ENCODE measurements at places on chromosomes 1 and 21.
A peak's percentile ranks its signal among the peaks of the same experiment; 100 is the strongest.

GRCh38 chr1:42646056-42646455, 12.2 kb upstream of the PPIH start:
- DNase-seq = no peak

- DNase-seq = no peak
Measured at GRCh38 chr1:241702442-241703373, 50.6 kb downstream of the WDR64 start.

DNA sequence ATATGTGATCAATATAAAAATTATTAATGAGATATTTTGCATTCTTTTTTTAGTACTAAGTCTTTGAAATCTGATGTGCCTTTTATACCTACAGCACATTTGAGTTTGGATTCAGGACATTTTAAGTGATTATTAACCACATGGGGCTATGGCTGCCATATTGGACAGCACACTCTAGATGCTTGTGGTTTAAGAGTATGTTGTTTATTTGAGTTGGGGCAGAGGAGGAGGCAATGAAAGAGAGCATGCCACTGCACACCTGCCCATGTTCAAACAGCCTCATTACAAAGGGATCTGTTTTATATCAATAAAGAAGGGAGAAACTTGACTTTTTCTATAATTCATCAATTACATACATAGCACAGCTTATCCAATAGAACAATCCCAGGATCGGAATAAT, 99.4 kb upstream of the EDEM3 start:
- no peak for DNase-seq

GRCh38 chr1:157119448-157119847, 18.7 kb downstream of the ETV3 start:
- no peak for DNase-seq

- DNase-seq = no peak
Measured at GRCh38 chr1:173258479-173259264, 51.5 kb upstream of the TNFSF4 start.

DNA sequence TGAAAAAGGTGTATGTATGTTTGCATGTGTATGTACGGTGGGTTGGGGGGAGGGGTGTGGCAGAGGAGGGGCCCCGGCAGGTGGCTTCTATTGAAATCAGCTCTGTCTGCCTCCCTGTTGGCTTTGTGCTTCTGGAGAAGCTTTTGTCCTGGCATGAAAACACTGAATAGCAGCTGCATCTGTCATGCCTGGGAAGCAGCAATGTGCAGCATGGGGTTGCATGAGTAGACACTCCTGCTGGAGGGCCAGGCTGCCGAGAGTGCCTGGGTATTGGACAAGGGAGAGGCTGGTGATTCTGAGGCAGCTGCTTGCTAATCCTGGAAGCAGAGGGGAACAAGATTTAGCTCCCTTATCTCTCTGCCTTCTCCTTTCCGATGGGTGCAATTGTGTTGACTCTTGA, 20.5 kb downstream of the MAPKAPK2 start:
- DNase-seq = no peak

DNA sequence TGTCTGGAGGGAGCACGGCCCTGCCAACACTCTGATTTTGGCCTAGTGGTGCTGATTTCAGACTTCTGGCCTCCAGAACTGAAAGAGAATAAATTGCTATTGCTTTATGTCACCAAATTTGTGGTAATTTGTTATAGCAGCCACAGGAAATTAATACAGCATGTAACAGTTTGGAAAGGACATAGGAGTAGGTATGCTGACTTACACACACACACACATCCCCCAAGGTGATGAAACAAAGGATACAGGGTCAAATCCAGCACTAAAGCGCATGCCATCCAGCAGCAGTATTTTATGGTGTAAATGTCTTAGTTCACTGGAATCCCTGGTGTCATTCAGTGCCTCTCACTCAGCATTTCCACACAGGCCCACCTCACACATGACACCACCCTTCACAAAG, 72.2 kb upstream of the MAN1A2 start:
- DNase-seq = no peak

GRCh38 chr21:32921632-32922230, 104.0 kb upstream of the OLIG2 start:
- peak; percentile 45 for DNase-seq

DNA sequence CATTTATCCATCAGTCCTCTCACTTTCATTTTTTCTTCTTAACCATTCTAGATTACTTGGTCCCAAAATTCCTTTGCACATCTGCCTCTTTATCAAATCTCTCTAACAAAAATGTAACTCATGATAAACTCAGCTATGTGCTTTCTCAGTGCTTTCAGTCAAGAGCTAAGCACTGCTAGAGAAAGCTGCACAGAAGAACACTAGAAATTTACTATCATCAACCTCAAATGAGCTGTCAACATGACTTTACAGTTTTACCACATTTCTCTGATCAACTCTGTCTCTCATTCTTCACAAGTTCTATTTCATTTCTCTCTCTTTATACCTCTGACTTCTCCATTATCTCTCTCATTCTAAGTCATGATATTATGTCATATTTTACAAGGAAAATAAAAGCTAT, 54.2 kb upstream of the PRKACB start:
- no peak for DNase-seq

- no peak for DNase-seq
Measured at GRCh38 chr1:21278860-21279845, 11.1 kb downstream of the ECE1 start.

GRCh38 chr1:9192578-9193232, 41.9 kb upstream of the H6PD start:
- DNase-seq = no peak

DNA sequence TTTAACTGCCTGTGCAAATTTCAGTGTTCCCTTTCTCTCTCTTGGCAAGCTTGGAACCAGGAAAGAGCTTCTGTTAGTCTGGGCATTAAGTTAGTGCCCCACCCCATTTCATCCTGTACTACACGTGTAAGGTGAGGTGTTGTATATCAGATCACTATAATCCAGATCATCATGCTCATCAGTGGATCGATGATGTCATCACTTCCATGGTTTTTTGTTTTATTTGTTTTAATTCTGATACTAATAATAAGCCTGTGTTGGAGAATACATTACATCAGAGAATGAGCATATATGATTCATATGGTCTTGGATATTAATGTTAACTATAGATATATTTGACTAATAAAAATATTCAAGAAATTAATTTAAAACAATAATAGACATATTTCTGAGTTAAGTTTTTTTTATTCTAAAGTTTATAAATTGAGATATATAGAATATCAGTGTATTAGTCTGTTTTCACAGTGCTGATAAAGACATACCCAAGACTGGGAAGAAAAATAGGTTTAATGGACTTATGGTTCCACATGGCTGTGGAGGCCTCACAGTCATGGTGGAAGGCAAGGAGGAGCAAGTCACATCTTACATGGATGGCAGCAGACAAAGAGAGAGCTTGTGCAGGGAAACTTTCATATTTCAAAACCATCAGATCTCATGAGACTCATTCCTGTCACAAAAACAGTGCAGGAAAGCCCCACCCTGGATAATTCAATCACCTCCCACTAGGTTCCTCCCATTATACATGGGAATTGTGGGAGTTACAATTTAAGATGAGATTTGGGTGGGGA, 588.3 kb upstream of the B3GALT2 start:
- DNase-seq = no peak

DNA sequence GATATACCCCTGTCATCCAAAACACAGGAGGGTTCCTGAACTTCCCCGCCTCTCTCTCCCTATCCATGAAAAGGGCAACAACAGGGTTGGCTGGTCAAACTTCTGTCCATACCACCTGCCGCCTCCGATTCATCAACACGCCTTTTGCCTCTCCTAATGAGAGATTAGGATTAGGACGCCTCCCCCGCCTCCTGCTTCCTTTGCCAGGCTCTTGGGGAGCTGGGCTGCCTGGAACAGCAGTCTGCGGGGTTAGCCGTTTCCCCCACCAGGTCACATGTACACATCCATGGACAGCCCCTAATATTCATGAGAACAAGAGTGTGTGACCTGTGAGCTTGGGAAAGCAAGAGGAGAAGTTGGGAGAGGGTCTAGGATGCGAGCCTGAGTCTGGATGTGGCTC, 2.3 kb upstream of the OPTC start:
- DNase-seq = no peak

GRCh38 chr1:241839369-241839979, 8.5 kb upstream of the EXO1 start:
- no peak for DNase-seq

GRCh38 chr1:156081180-156081916, 917 bp downstream of the MEX3A start:
- no peak for DNase-seq

- no peak for DNase-seq
Measured at GRCh38 chr21:34276711-34277425, 86.9 kb upstream of the KCNE2 start.

DNA sequence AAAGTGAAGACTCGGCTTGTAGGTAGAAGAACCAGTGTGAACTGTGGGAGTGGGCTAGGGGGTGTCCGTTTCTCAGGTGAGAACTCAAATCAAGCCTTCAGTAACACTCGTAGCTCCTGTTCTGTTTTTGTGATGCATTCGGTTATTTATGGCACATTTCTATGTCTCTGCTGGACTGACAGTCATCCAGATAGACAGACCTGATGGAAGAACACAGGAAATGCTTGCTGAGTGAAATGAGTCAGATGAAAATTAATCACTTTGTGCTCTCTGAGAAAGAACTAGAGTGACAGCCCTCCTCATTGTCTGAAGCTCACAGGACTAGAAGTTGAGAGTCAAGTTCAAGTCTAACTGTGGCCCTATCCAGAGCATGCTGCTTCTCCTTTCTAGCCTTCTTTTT, 360.1 kb upstream of the PLXNA2 start:
- no peak for DNase-seq

DNA sequence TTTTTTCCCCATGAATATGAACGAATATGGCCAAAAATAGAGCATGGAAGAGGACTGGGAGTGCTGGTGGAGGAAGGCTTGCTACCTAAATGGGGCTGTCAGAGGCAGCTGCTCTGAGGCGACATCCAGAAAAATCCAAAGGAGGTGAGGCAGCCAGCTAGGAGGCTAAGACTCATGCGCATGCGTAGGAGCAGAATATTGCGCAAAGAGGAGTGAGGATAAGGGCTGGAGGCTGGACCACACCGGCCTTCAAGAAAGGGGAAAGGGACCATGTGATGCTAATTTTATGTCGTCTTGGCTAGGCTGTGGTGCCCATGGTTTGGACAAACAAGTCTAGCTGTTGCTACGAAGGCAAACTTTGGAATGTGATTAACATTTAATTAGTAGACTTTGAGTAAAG, 30.5 kb downstream of the HEYL start:
- DNase-seq = no peak

- DNase-seq = peak; percentile 55
Measured at GRCh38 chr1:26164036-26164860, 4.5 kb downstream of the C1orf232 start.

- no peak for DNase-seq
Measured at GRCh38 chr1:114502080-114502479, 8.9 kb downstream of the TRIM33 start.

GRCh38 chr1:200039849-200040474, 12.5 kb downstream of the NR5A2 start:
- DNase-seq = no peak

GRCh38 chr1:28887835-28888682, 26.3 kb upstream of the EPB41 start:
- no peak for DNase-seq

DNA sequence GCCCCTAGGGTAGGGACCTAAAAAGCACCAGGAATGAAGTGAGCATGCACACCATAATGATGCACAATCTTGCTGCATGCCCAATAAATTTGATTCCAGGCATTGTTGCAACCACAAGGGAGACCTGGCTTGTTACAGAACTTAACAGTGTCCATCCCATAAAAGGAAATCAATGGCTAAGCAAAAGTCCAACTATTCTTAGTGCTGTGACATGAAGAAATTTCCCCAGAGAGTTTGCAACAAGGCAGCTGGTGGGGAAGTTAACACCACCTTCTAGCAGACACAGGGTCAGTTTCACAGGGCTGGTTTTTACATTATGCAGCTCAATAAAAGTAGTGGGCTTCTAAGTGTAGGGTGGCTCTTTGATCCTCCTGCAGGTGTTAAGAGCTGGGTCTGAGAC, 221.1 kb downstream of the KCNJ6 start:
- DNase-seq = no peak

GRCh38 chr1:44640200-44640853, 34.0 kb downstream of the TMEM53 start:
- DNase-seq = no peak

DNA sequence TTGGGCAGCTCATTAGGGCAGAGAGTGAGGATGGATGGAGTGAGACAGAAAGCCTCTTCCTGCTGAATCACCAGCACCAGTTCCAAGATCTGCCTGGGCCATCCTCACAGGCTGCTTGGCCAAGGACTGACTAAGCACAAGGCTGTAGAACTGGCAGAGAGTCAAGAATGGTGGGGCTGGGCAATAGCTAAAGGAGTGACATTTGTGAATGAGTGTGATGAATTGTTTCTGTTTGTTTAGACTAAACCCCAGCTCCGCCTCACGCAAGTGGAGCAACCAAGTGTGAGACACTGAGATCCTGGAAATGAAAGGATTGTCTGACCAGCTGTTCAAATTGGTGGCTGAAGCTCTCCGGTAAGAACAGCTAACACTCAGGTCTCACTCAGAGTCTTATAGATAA, 38.6 kb downstream of the BRINP2 start:
- no peak for DNase-seq

DNA sequence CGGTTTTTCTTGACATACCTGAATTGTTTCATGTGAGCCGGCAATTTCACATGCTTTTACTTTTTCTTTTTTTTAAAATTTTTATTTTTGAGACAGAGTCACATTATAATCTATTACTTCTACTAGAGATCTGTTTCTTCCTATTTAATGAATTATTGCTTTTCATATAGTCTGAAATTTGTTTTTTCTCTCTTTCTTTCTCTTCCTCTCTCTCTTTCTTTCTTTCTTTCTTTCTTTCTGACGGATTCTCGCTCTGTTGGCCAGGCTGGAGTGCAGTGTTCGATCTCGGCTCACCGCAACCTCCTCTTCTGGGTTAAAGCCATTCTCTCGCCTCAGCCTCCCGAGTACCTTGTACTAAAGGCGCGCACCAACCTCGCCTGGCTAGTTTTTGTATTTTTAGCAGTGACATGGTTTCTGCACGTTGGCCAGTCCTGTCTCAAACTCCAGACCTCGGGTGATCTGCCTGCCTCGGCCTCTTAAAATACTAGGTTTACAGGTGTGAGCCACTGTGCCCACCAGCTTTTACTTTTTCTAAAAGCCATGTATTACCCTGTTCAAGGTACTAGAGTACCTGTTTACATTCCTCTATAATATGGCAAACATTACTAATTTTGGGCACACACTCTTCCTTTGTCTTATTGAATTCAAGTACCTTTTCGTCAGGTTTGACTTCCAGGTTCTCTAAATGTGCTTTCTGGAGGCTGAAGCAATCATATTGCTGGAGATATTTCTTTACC, 86.5 kb upstream of the RHOU start:
- no peak for DNase-seq

GRCh38 chr1:104574620-104575019, 824.9 kb downstream of the AMY1C start:
- no peak for DNase-seq

- no peak for DNase-seq
Measured at GRCh38 chr1:197620714-197621163, 154.5 kb downstream of the DENND1B start.

DNA sequence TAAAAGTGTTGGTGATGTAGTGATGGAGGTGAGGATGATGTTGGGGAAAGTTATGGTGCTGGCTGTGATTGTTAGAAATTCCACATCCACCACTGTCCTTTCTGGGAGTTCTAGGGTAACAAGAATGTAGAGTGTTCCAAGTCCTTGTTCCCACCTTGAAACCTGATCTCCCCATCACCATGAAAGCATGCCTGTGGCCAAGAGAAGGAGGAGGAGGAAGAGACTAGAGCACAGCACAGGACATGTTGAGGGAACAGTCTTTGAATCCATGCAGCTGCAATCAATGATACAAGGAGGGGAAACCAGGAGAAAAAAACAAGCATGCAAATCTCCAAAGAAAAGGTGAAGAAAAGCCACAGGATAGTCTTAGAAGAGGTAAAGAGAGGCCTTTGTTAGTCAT, 45.9 kb upstream of the ARTN start:
- DNase-seq = no peak
